ENCODE measurements at places on chromosomes 1 and 21.
A peak's percentile ranks its signal among the peaks of the same experiment; 100 is the strongest.

- DNase-seq, result no peak
Observed at GRCh38 chr21:16162953-16163352, 433.2 kb downstream of the USP25 start.

DNA sequence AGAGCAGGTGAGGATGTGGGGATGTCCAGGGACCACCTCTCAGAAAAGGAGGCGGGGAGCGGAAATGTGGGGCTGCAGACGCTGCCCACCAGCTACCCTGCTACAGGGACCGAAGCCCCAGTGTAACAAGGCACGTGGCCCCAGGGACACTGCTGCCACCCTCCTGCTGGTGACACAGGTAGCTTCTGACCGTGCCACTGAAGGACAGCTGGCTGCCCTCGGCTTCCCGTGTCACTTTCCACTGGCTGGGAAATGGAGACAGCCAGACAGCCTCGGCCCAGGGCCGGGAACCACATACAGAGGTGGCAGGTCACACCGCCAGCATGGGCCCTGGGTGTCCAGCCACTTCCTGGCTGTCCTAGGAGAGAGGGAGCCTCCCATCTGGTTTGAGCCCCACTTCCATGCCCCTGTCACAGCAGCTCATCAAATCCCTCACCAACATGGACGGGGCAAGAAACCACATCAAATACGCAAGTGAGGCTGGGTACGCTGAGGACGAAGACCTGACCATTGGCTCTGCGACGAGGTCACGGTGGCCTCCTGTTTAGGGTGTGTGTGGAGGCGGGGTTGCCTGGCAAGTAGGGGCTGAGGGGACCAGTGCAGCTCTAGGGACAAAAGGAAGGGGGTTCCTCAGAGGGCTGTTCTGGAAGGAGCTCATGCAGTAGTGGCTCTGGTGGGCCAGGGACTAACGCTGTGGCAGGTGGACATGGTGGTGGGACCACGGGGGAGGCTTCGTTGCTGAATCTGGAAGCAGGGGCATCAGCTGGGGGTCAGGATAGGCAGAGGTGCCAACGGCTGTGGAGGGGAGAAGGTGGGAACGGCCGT is 5.0 kb downstream of the PEX10 start:
- no peak for DNase-seq

GRCh38 chr1:30969903-30970302 is 61.3 kb upstream of the SDC3 start:
- no peak for DNase-seq

- no peak for DNase-seq
Observed at GRCh38 chr1:93615582-93616150, 66.0 kb downstream of the BCAR3 start.

GRCh38 chr1:201116091-201116490 is 3.9 kb upstream of the CACNA1S start:
- DNase-seq, result no peak

GRCh38 chr1:53645690-53646078 is 93.3 kb downstream of the GLIS1 start:
- DNase-seq, result no peak

GRCh38 chr1:2428490-2428889 is 16.1 kb upstream of the PEX10 start:
- DNase-seq, result no peak

- no peak for DNase-seq
Observed at GRCh38 chr1:27648602-27649305, 13.8 kb upstream of the FGR start.

GRCh38 chr1:205450448-205450847 is 5.4 kb downstream of the BLACAT1 start:
- DNase-seq, result no peak

- DNase-seq, result no peak
Observed at GRCh38 chr1:204792354-204792692, 78.3 kb upstream of the NFASC start.

DNA sequence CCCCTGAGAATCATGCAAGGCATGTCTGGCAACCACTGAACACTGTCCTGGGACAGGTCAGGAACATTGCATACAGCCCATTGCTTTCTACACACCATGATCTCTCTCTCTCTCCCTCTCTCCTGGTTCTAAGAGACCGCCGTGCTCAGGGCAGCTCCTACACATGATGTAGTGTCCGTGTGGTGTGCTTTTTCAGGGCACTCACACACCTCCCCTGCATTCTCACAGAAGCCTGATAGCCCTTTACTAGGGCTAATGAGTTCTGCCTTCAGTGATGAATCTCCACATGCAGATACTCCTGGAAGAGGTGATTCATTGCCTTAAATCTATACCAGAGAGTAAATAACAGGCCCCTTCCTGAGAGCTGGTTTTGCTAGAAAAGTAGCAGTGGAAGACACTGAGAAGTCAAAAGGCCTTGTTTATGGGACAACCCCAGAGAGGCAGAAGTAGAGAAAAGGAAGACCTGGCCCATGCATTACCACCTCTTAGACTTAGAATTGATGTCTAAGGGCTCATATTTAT is 7.2 kb upstream of the OLFML2B start:
- no peak for DNase-seq

DNA sequence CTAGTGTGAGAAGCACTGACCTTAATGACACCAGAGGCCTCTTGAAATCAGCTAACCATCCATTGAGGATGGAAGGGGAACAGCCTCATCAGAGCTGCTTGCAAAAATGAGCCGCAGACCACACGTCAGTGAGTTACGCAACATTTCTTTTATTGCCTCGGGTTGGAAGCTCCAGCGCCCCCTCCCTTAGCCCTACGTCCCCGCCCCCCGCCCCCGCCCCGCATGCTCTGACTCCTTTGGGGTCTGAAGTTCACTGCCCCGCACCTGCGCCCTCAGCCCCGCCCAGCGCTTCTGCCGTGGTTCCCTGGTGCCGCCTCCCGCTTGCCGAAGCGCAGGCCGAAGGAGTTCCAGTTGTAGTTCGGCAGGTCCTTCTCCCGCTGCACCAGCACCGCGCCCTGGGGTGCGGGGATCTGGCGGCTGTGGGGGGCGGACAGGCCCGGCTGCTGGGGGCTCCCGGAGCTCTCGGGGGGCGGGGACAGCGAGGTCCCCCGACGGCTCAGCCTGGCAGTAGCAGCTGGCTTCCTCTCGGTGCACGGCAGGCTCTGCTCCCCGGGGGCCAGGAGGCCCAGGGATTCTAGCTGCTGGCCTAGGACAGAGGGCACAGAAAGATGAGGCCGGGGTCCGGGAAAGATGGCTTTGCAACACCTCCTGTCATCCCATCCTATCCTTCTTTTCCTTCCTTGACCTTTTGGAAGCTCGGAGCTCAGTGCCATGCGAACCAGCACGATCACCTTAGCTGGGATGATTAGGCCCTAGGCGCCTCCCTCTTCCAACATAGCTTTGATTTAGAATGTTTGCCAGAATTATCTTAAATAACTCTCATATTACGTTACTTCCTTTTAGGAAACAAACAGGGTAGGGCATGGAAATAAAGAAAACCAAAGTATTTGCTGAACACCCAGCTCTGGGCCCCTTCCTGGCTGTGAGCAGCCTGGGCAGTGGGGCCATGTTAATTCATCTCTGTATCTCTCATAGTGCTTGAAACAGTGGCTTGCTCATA is 5.8 kb downstream of the KISS1 start:
- DNase-seq, result peak; percentile 33

GRCh38 chr1:90911353-90911752 is 110.5 kb downstream of the ZNF644 start:
- no peak for DNase-seq

GRCh38 chr21:33412832-33413519 is 9.8 kb downstream of the IFNGR2 start:
- DNase-seq, result no peak

DNA sequence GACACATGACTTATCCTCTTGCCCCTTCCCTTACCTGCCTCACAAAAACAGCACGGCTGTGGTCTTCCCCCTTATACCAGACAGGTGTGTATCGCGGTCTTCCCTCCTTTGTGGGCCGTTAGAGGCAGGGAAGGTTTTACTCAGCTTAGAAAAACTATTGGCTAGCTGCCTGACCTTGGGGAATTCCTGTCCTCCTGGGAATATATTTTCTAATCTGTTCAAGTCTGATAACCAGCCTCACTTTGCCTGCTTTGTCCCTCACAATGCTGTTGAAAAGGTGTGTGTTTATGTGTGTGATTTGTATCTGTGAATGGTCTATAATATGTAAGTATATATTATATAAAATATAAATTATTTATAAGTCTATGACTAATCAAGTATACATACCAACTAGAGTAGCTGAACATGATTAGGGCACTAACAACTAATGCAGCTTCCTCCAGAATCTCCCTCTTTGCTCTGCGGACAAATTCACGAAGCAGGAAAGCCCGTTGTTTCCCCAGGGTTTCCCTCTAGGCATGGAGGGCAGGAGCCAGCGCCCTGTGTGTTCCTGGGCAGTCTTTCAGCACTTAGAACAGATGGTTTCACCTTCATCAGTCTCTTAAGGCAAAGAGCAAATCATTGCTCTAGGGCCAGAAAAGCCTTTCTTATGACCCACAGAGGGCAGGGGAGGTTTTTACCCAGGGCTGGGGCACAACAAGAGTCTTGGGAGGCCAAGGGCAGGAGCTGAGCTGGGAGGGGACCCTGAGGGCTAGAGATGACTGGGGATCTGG is 25.6 kb downstream of the SLC26A9 start:
- DNase-seq, result no peak

GRCh38 chr21:42269386-42269785 is 45.8 kb downstream of the TFF3 start:
- no peak for DNase-seq
